ENCODE measurements at places on chromosomes 16 and 17.

DNA sequence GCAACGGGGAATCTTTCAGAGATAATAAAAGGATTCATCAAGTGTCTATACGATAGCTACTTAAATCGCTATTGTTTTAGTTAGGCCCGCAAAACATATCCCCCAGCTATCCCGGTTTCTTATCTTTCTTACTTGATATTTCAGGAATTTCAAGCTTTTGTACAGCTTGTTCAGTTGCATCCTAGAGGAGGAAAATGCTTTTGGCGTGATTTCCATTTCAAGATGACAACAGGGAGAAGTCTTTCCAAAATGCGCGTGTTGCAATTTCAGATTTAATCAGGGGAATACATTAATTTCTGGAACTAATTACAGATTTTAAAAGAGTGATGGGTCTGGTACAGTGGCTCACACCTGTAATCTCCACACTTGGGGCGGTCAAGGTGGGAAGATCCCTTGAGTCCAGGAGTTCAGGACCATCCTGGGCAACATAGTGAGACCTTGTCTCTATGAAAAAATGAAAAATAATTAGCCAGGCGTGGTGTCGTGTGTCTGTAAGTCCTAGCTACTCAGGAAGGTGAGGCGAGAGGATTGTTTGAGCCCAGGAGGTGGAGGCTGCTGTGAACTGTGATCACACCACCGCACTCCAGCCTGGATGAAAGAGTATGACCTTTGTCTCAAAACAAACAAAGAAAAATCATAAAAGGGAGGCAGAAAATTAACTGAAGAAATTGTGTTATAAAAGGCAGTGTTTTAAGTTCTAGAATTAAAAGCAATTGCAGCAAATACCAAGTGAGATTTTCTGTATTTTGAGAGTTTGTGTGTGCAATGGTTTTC is 546.1 kb downstream of the MAF start:
- peak; percentile 44 for DNase-seq

- no peak for DNase-seq
Measured at GRCh38 chr17:28947639-28948038, 3.7 kb downstream of the PHF12 start.

- DNase-seq = no peak
Measured at GRCh38 chr17:74544991-74545842, 698 bp downstream of the CD300C start.

DNA sequence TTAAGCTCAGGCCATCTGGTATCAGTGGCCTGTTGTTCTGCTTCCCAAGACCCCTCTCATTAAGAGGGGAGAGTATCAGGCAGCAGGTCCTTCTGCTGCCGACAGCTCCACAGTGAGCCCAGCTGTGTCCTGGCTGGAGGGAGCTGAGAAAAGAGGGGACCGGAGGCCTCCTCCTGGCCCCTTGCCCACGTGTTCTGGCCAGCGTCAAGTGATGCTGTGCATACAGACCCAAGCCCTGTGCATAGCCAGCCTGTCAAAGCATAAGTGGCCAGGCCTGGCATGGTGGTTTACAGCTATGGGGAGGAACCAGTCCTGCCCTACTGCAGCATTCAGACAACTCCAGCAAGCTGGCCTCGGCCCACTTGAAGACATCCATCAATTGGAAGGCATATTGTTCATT is 48.0 kb downstream of the ABCC6 start:
- no peak for DNase-seq

GRCh38 chr17:62172492-62173291 is 107.6 kb upstream of the MED13 start:
- no peak for DNase-seq

Data from vagina (tissue), 2 donors.